ENCODE measurements at places on chromosomes 6 and 20.

- DNase-seq: no peak
Observed at GRCh38 chr20:51037532-51038115, 14.7 kb upstream of the KCNG1 start.

- no peak for DNase-seq
Observed at GRCh38 chr20:3614466-3614865, 48.7 kb downstream of the GFRA4 start.

GRCh38 chr6:105087571-105088211 is 92.1 kb downstream of the POPDC3 start:
- DNase-seq: peak; percentile 69

DNA sequence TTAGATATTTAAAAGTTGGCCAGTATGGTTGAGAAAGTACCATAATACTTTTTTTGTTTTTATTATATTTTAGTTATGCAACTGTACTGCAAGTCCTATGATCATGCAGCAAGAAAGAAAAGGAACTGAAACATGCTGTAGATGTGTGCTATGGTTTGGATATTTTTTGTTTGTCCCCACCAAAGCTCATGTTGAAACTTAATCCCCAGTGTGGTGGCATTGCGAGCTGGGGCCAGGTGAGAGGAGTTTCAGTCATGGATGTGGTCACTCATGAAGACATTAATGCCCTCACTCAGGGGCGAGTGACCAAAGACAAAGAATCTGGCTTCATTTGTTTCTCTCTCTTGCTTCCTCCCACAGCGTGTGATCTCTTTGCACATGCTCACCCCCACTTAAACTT is 393.9 kb downstream of the PAX1 start:
- DNase-seq: no peak

DNA sequence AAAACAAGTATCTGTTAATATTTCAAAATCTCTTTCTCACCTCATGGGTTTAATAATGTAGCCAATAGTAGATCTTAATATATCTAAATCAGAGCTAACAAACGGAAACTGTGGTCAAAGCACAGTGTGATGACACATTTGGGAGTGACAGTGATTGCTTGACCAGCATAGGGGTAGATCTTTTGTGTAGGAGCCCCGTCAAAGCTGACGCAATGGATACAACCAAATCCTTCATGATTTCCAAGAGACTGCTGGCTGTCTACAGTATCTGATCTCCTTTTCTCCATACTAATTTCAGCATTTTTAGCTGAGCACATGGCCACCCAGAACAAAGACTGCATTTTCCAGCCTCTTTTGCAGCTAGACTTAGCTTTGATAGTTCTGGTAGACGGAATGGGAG is 299.3 kb upstream of the ECI2 start:
- no peak for DNase-seq

All from DMS53 (cell line).